Mammary epithelial cell (primary cell): ENCODE measurements at places on chromosomes 5 and 9.

GRCh38 chr9:24487250-24487861 is 58.3 kb downstream of the IZUMO3 start:
- no peak for DNase-seq

DNA sequence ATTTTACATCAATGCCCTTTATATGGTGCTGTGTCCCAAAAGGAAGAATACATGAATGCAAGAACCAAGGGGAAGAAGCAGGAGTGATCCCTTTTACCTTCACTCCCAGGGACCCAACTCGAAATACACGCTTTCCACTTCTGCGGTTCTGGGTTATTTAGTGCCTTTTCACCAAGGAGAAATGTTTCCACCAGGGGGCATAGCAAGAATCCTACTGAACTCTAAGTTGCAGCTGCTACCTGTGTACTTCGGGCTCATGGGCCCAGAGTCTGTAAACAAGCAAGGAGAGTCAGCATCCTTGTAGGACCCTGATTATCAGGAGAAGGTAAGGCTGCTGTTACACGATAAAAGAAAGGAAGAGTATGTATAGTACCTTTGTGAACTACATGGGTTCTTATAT is 45.7 kb downstream of the DPYSL3 start:
- peak; percentile 25 for DNase-seq

DNA sequence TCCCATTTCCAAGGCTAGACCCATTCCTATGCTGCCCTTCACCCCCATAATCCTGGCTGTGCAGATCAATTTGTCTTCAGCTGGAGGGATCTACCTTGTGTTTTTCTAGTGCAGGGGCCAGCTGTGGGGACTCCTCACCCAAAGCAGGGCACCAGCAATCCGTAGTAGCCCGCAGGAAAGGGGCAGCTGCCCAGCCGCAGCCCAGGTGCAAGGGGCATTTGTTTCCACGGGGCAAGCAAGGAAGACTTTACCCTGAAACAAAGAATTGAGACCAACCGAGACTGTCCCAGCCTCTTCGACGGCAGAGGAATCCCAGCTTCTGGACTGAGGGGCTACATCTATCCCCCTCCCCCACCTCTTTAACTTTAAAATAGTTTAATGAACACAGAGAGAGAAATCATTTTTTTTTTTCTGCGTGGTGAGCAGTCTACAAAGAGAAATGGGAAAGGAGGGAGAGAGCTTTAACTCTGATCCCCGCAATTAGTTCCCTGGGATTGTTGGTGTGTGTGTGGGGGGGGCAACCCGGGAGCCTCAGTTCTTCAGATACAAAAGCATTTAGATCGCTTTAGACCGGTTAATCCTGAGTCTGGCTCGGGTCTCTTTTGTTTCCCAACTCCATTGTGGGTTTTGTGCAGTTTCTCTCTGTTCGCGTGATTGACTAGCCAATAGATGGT is 10.6 kb upstream of the LHX2 start:
- no peak for DNase-seq

DNA sequence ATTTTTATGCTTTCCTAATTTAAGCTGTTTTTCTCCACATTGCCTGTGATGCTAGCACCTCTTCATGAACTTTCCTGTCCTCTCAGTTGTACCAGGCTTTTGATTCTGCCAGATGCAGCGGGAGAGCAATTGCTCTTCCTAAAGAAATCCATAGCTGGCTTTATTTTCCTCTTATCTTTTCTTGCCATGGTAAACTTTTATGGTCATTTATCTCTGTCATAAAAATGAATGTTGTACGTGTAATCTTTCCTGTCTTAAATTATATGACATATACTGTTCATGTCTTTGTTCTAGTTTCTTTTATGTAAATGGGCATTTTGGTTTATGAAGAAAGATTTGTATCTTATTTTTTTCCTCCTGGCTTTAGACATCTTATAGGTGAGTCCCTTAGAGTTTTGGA is 127.5 kb downstream of the SH3GL2 start:
- no peak for DNase-seq

DNA sequence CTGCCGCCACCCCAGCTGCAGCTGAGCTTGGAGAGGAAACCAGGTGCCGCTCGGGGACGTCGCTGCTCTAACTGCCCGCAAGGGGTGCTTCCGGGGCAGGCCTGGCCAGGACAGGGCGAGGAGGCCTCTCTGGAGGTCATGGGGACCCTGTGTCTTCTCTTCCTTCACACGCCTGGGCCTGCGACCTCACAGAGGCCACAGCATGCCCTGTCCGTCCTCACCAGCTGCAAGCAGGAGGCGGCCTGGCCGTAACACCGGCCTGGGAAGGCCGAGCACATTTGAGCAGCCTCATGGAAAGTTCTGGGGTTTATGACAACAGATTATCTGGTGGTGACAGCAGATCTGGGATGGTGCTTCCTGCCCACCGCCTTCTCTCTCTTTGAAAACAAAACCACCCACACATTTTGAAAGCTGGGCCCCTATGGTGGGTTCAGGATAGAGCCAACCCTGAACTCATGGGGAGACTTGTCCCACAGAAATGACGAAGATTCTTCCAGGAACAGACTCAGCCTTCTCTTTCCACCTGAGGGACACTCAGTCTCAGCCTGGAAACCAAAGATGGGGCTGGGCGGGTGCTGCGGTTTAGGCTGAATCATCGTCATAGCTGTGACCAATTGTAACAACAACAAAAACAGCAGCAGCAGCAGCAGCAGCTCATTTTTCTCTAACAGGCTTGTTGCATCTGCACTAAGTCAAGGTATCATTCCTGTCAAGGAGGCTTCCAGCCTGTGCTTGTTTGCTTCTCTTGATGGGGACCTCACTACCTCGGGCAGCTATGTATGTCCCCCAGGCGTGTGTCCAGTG is 99.6 kb upstream of the RAPGEF1 start:
- peak; percentile 79 for DNase-seq

GRCh38 chr5:157714596-157714864 is 16.7 kb upstream of the THG1L start:
- DNase-seq = no peak

DNA sequence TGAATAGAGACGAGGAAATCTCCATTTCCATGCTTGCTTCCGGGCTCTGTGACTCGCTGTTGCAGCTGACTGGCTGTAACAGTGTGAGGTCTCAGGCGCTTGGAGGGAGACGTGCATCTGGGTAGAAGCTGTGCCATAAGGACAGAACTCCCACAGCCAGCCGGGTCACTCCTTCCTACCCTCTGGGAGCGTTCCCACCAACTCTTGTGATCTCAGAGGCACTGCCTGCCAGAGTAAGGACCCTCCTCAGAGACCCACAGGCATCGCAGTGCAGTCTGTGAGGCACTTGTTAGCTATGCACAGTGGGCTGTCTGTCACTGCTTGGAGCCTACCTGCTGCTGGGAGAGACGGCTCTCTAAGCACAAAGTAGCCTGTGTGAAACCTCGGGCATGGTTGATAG is 203.4 kb upstream of the SEMA6A start:
- DNase-seq = no peak

GRCh38 chr5:123720955-123721354 is 209.0 kb downstream of the CSNK1G3 start:
- no peak for DNase-seq
